ENCODE measurements at places on chromosomes 1 and 21. TPM values are rescaled to one million over a fixed set of nuclear protein-coding genes. Genes with fewer than 3 reads are reported as not detected.

DNA sequence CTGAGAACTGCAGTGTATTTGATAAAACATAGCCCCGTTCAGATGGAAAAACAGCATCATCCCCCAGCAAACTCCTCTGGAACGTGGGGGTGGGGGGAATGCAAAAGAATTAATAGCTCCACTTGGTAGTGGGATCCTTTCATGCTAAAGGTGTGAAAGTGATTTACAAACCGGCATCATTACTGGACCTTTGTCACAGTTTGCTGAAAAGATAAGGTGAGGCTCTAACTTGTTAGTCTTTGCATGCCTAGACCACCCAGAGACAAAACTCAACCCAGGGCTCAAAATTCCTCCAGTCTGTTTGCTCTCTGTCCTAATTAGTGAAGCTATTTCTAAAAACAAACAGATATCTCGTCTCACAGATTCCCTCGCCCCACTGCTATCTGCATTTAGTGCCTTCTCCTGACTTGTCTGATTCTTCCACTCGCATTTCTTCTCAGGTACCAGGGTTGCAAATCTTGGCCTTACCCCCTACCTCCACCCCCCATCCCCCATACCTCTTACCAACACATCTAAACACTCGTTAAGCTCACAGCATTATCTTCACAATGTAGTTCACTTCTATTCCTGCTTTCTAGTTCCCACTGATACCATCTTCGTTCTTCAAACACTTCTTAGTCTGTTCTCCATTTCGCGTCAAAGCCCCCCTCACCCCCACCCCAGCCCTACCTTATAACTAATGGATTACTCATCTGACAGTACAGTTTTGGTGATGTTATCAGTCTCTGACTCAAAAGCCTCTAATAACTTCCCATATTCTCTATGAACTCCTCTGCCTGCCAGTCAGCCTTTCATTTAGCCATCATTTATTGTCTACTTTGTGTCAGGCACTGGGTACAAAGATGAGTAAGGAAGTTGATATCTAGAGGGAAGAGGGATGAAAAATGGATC is 11.8 kb downstream of the IER5 start:
- no peak for DNase-seq
- no peaks in the 10 kb centered on the region for H3K27me3 ChIP-seq
- H3K36me3 ChIP-seq: no peaks in the 10 kb centered on the region
- no peak overlapping the region for H3K4me3 ChIP-seq

- DNase-seq: no peak
- H3K27ac ChIP-seq: no peak overlapping the region
- H3K36me3 ChIP-seq: no peaks in the 10 kb centered on the region
- no peaks in the 10 kb centered on the region for H3K27me3 ChIP-seq
These were observed 195.5 kb downstream of the KCNH1 start for GRCh38 chr1:210938416-210938925.

GRCh38 chr1:180969434-180969833 is 53.2 kb downstream of the STX6 start:
- H3K36me3 ChIP-seq: peaks cover 11% of the 10 kb centered on the region
- no peaks in the 10 kb centered on the region for H3K4me1 ChIP-seq
- no peak overlapping the region for H3K4me3 ChIP-seq
- no peak for DNase-seq
- no peaks in the 10 kb centered on the region for H3K27me3 ChIP-seq

The RPF1 gene
- 12.2 TPM for total RNA-seq

DNA sequence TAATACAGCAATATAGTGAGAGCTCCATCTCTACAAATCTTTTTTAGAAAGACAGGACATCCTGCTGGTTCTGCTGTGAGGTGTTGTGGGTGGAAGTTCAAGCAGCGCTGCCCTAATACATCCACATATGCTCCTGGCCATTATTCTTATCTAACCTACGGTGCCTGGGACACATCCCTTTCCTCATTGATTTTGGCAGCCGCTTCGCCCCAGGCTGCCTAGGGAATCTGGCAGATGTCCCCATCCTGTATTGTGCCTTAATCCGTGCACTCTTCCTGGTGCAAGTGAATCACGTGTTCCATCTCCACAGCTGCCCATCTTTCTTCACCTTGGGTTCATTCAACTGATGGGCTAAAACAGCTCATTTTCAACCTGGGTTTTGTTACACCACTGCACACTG is 3.1 kb upstream of the UBE2G2 start:
- no peaks in the 10 kb centered on the region for H3K27me3 ChIP-seq
- H3K27ac ChIP-seq: no peak overlapping the region

The SAMD11 gene
- total RNA-seq: 3.0 TPM

- no peaks in the 10 kb centered on the region for H3K4me1 ChIP-seq
- no peaks in the 10 kb centered on the region for H3K27me3 ChIP-seq
- DNase-seq: no peak
- no peaks in the 10 kb centered on the region for H3K36me3 ChIP-seq
- H3K27ac ChIP-seq: no peak overlapping the region
These were observed 216.6 kb upstream of the ZP4 start for GRCh38 chr1:238107322-238107721.

GRCh38 chr1:56831871-56832693 is 12.9 kb upstream of the FYB2 start:
- no peak overlapping the region for H3K4me3 ChIP-seq
- H3K27ac ChIP-seq: no peak overlapping the region
- H3K4me1 ChIP-seq: no peaks in the 10 kb centered on the region
- no peaks in the 10 kb centered on the region for H3K27me3 ChIP-seq

The SLC5A9 gene
- 4.6 TPM for total RNA-seq

DNA sequence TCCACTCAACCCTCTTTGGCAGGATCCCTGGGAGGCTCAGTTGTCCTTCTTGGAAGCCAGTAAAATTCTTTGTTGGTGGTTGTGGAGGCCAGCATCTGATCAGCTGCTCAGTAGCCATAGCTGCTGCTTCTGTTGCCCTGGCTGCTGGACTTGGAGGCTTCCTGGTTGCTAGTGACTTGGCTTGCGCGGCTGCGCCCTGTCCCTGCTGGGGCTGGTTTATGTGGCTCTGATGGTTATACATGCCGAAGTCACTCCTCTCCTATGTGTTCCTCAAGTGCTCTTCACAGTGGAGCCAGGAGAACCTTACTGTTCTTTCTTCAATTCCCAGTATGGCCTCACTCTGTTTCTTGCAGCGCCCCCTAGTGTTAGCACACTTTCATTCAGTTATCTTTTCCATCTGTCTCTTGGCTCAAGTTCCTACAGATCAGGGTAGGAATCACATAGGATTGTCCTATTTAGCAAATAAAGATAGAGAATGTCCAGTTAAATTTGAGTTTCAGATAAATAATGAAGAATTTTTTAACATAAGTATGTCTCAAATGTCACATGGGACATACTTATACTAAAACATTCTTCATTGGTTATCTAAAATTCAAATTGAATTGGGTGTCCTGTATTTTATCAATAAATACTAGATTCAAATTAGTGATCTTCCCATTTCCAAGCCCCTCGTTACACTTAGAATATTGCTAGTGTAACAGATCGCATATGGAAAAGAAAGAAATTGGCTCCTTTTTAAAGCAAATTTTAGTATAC is 176.5 kb downstream of the TGFB2 start:
- H3K4me1 ChIP-seq: peaks cover 8% of the 10 kb centered on the region
- no peaks in the 10 kb centered on the region for H3K36me3 ChIP-seq
- no peaks in the 10 kb centered on the region for H3K27me3 ChIP-seq
- H3K27ac ChIP-seq: no peak overlapping the region
- no peak overlapping the region for H3K4me3 ChIP-seq

GRCh38 chr21:44482581-44483287 is 27.4 kb downstream of the LRRC3 start:
- no peak for DNase-seq
- no peaks in the 10 kb centered on the region for H3K27me3 ChIP-seq
- H3K4me1 ChIP-seq: no peaks in the 10 kb centered on the region
- no peak overlapping the region for H3K27ac ChIP-seq
- H3K4me3 ChIP-seq: no peak overlapping the region

DNA sequence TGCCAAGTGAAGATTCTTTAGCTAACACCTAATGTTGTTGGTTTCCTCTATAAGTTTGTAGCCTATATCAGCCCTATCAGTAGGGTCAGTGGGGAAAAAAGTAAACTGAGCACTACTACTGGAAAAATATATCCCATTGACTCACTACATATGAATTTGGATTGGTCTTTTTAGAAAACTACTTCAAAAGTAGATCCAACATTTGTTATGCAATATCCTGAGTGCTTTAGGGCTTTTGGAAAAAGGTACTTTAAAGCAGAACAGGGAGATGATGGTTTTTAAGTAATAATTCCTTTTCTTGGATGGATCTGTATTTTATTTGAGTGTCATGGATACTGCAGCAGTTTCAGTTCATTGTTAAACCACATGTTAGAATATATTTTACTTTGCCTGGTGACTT is 7.1 kb downstream of the C1orf21 start:
- H3K4me3 ChIP-seq: no peak overlapping the region
- peak overlapping the region; percentile 61 for H3K27ac ChIP-seq
- H3K36me3 ChIP-seq: no peaks in the 10 kb centered on the region
- no peak for DNase-seq

GRCh38 chr1:12486401-12487005 is 131.5 kb downstream of the DHRS3 start:
- H3K27me3 ChIP-seq: no peaks in the 10 kb centered on the region
- DNase-seq: no peak
- H3K27ac ChIP-seq: peak overlapping the region; percentile 50
- H3K4me3 ChIP-seq: no peak overlapping the region
- H3K4me1 ChIP-seq: peaks cover 29% of the 10 kb centered on the region

DNA sequence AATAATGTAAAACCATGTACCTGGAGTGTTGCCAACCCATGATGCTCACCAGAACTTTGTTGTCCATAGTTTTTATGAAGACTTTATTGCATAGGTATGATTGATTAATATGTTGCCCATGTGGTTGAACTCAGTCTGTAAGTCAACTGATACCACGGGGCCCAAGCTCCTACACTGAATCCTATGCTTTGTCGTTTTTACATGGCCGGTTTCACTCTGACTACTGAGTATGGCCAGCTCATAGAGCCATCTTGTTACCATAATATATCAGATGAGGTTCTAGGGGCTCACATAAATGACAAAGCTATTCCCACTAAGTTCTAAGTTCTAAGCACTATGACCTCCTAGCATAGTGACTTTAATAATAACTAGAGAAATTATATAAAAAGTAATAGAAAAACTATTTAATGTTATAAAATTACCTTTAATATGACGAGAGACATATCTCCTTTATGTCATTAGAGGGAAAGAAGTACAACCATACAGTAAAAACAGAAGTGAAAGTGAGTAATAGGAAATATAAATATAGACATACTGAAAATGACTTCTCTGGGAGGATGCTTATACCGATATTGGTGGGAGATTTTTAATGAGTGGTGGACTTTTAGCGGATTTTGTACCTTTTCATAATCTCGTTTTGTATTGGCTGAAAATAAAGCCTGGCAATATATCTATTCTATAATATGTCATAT is 983.4 kb upstream of the PRMT6 start:
- no peak for DNase-seq
- H3K27me3 ChIP-seq: no peaks in the 10 kb centered on the region
- no peak overlapping the region for H3K27ac ChIP-seq
- no peaks in the 10 kb centered on the region for H3K4me1 ChIP-seq

GRCh38 chr1:212656730-212657129 is 42.9 kb downstream of the BATF3 start:
- no peak for DNase-seq
- no peaks in the 10 kb centered on the region for H3K27me3 ChIP-seq
- H3K36me3 ChIP-seq: no peaks in the 10 kb centered on the region

The SLC30A2 gene
- total RNA-seq: not detected

The SEMA6C gene
- 2.1 TPM for total RNA-seq

DNA sequence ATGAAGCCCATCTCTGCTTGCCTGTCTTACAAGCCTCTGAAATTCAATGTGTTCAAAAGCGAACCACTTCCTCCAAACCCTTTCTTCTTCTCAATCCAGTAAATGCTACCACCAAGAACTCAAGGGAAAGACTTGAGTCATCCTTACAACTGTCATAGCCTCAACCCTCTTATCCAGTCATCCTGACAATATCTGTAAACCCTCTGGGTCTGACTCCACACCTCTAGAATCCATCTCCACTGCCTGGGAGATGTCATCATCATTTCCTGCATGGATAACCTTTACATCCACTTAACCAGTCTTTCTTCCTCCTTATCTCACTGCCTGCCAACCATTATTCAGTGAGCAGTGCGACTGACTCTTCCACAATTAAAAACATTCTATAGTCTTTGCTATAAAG is 441.1 kb downstream of the SETD4 start:
- H3K36me3 ChIP-seq: no peaks in the 10 kb centered on the region
- H3K4me1 ChIP-seq: no peaks in the 10 kb centered on the region
- H3K4me3 ChIP-seq: no peak overlapping the region
- no peak overlapping the region for H3K27ac ChIP-seq

DNA sequence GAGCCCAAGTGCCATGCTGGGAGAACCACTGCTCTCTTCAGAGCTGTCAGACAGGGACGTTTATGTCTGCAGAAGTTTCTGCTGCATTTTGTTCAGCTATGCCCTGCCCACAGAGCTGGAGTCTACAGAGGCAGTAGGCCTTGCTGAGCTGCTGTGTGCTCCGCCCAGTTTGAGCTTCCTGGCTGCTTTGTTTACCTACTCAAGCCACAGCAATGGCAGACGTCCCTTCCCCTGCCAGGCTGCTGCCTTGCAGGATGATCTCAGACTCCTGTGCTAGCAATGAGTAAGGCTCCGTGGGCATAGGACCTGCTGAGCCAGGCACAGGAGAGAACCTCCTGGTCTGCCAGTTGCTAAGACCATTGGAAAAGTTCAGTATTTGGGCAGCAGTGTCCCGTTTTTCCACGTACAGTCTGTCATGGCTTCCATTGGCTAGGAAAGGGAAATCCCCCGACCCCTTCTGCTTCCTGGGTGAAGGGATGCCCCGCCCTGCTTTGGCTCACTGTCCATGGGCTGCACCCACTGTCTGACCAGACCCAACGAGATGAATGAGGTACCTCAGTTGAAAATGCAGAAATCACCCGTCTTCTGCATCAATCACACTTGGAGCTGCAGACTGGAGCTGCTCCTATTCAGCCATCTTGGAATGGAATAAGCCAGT is 31.9 kb downstream of the CYP4B1 start:
- H3K4me3 ChIP-seq: no peak overlapping the region
- no peak for DNase-seq
- no peaks in the 10 kb centered on the region for H3K27me3 ChIP-seq
- no peaks in the 10 kb centered on the region for H3K36me3 ChIP-seq
- no peaks in the 10 kb centered on the region for H3K4me1 ChIP-seq
- no peak overlapping the region for H3K27ac ChIP-seq

DNA sequence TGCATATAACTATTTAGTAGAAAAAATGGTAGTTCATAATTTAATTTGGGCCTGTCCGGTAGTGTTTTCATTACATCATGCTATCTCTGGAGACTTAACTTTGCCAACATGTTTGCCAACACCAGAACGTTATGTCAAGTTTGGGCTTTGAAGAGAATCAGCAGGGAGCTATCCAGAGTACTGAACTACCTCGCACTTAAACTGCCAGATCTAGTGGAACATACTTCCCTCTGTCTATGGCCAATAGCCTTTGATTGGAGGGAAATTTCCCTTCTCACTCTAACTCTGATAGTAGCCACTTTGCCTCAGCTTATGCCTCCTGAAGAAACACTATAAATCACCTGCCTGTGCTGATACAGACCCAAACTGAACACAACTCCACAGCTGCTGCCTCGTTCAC is 10.0 kb downstream of the LRRC53 start:
- no peak overlapping the region for H3K27ac ChIP-seq
- H3K4me3 ChIP-seq: no peak overlapping the region
- H3K36me3 ChIP-seq: no peaks in the 10 kb centered on the region
- DNase-seq: no peak
- H3K27me3 ChIP-seq: no peaks in the 10 kb centered on the region

- no peaks in the 10 kb centered on the region for H3K27me3 ChIP-seq
- H3K4me3 ChIP-seq: no peak overlapping the region
- no peak overlapping the region for H3K27ac ChIP-seq
- H3K36me3 ChIP-seq: peaks cover 40% of the 10 kb centered on the region
- H3K4me1 ChIP-seq: no peaks in the 10 kb centered on the region
These were observed 20.5 kb upstream of the PRDM15 start for GRCh38 chr21:41899426-41900202.

The RYR2 gene
- total RNA-seq: 6.8 TPM
